ENCODE measurements at places on chromosomes 4 and X.
A peak's percentile ranks its signal among the peaks of the same experiment; 100 is the strongest.

DNA sequence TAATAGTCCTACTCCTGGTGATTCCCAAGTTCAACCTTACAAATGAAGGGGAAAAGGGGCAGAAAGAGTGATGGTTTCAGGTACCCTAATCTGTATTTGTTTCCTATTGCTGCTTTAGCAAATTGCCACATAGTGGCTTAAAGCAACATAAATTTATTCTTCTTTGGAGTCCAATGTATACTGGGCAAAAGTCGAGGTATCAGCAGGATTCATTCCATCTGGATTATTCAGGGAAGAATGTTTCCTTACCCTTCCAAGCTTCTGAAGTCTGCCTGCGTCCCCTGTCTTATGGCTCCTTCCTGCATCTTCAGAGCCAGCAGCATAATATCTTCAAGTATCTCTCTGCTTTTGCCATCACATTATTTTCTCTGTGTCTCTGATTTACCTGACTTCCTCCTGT is 10.3 kb upstream of the BST1 start:
- DNase-seq = no peak

GRCh38 chrX:8783097-8783713 is 18.0 kb downstream of the FAM9A start:
- peak; percentile 19 for DNase-seq

DNA sequence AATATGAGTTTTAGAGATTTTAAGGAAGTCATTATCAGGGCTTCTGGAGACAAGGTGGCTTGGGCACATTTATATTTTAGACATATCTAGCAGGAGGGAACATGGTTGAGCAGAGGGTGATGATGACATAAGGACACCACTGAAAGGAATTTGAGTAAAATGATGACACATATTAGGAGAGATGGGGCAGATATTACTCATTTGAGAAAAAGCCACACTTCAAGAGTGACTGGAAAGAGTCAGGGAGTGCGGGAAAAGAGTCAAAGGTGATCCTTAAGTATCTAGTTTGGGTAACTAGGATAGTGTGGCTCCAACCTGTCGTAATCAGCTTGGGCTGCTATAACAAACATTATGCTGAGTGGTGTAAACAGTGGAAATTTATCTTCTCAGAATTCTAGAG is 377.7 kb downstream of the PACRGL start:
- no peak for DNase-seq

- DNase-seq = no peak
Measured at GRCh38 chr4:29467044-29467717, 1253.0 kb upstream of the PCDH7 start.

- DNase-seq = no peak
Measured at GRCh38 chr4:176638992-176639391, 153.7 kb downstream of the VEGFC start.

GRCh38 chr4:4320528-4320927 is 30.5 kb downstream of the ZBTB49 start:
- no peak for DNase-seq

DNA sequence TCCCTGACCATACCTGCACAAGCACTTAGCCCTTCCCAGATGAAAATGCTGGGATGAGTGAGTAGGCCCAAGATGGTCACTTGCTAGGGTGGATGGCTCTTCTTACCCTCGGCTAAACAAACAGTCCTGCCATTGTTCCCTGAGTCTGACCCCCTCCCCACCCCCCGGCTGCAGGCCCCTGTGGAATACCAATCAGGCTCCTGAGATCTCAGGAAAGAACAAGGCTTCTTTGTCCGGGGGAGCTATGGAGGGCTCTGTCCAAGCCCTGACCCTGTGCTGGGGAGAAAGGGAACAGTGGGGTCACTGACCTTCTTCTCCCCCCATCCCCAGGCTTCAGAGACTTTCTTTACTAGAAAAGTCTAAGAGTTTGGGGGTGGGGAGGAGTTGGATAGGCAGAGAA is 6.0 kb downstream of the PLP1 start:
- DNase-seq = peak; percentile 12

DNA sequence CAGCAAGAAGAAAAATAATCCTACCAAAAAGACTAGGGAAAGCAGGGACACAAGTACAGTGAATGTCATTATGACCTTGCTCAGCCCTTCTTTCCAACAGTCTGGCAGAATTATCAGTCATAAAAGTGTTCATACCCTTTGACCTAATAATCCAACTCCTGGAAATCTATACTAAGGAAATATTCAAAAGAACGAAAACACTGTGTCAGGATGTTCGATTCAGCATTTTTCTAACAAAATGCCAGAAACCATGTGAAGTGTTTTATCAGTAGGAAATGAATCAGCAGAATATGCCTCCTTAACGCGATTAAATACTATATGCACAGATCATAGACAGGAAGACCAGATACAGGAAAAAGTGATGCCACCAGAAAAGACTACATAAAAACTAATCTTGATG is 16.2 kb upstream of the S100G start:
- no peak for DNase-seq

- DNase-seq = no peak
Measured at GRCh38 chr4:67918428-67918827, 34.6 kb upstream of the TMPRSS11D start.

GRCh38 chrX:123920105-123920785 is 41.3 kb upstream of the STAG2 start:
- DNase-seq = no peak

DNA sequence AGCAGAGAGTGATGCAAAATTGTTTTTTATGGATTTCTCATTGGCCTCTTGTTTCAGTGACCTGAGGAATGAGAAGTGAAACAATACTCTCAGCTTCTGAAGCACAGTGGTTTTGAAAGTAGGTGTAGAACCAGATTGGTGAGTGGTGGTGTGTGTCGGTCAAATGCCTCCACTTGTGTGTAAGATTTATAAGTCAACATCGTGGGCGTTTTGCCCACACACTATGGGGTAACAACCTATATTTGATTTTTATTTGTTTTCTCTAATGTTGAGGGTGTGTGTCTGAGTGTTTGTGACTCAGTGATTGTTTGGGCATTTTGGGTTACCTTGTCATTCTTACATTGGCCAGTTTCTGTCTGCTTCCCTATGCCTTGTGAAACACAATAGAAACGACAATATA is 23.3 kb downstream of the ADGRL3 start:
- no peak for DNase-seq

DNA sequence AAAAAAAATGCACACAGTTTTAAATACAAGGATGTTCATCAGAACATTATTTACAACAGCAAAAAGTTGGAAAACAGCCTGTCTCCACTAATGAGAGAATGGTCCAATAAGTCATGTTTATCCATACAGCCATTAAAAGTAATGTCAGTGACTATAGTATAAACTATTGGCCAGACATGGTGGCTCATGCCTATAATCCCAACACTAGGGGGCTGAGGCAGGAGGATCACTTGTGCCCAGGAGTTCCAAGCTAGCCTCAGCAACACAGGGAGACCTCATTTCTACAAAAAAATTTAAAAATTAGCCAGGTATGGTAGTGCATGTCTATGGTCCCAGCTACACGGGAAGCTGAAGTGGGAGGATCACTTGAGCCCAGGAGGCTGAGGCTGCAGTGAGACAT is 48.1 kb upstream of the IL13RA1 start:
- DNase-seq = no peak

DNA sequence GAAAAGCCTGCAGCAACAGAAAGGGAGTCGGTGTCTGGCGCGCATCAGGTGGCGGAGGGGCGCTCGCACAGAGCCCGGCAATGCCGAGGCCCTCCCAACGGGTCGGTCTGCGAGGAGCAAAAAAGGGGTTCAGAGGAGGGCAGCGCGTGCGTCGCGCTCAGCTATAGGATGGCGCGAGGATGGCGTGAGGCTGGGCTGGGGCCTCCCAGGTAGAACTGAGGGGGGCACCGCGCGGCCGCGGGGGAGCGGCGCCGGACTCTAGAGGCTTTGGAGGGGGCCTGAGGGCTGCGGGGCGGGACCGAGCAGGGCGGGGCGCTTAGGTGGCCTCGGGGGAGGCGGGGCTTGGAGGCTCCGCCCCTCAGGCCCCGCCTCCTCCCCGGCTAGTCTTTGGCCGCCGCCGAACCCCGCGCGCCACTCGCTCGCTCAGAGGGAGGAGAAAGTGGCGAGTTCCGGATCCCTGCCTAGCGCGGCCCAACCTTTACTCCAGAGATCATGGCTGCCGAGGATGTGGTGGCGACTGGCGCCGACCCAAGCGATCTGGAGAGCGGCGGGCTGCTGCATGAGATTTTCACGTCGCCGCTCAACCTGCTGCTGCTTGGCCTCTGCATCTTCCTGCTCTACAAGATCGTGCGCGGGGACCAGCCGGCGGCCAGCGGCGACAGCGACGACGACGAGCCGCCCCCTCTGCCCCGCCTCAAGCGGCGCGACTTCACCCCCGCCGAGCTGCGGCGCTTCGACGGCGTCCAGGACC is at the start of gene PGRMC1:
TSS of gene PGRMC1 (plus strand) at position 414 of the 751 bp plus-strand sequence. CDS start at position 493, 79 bp downstream.
- DNase-seq = peak; percentile 88

GRCh38 chr4:26076000-26076587 is 162.1 kb downstream of the SMIM20 start:
- no peak for DNase-seq

- no peak for DNase-seq
Measured at GRCh38 chrX:115499112-115499805, 61.7 kb upstream of the PLS3 start.

GRCh38 chr4:84681486-84682274 is 98.8 kb downstream of the CDS1 start:
- no peak for DNase-seq

GRCh38 chr4:183468210-183469095 is 24.0 kb downstream of the CDKN2AIP start:
- DNase-seq = no peak

GRCh38 chrX:43590150-43590549 is 65.9 kb upstream of the MAOA start:
- DNase-seq = no peak

DNA sequence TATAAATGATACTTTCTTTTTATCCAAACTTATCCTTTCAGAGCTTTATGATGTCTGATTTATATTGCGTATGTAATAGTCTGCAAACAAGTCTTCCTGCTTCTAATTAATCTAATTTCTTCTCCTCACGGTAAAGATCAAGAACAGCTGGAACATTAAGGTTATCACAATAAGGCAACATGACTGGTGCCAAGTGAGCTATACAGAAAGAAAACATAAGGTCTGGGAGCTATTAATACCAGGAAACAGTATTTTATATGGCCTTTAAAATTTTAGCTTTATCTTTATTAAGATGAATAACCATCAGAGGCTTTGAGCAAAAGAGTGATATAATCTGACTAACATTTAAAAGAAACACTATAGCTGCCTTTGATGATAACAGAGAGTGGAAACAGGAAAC is 28.7 kb upstream of the CABS1 start:
- no peak for DNase-seq

DNA sequence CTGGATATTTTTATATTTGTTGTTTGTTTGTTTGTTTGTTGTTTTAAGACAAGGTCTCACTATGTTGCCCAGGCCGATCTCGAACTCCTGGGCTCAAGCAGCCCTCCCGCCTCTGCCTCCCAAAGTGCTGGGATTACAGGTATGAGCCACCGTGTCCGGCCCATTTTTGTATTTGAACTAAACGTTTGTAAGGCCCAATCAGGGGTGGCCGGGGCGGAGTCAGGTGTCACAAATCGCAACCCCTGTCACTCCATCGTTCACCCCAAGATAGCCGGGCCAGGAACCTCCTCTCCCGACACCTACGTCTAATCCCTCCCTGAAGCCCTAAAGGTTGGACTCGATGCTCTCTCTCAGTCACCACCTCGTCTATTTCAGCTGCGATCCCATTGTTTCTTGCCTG is 722 bp upstream of the EFHC2 start:
- DNase-seq = peak; percentile 35

DNA sequence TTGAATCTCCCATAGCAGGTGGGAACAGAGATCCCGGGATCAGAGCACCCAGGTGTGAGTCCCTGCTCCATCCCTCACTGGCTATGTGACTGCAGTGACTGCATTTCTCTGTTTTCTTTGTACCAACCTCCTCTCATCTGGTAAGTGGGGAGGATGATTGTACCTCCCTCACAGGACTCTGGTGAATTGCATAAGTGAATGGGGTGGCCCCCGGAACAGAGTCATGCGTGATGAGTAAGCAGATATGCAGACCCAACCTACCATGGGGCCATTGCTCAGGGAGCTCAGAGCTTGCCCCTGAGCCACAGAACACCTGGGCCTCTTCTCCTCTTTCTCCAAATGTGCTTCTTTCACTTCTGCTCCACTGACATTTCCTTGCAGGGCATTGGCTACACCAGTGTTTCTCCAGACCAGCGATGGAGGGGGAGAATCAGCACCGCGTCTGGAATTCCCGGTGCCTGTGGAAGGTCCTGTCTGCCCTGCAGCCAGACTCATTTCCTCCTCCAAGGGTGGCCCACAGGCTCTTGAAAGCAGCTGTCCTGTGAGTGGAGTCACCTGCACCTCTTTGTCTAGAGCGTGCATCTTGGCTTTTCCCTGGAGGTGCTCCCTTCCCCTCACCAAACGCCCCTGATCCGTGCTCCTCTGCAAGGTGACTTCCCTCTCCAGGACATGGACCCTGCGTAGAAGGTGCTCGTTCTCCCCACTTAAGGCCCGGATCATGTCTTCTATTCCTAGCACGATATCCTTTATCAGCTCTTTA is 30.0 kb downstream of the C4orf50 start:
- no peak for DNase-seq

DNA sequence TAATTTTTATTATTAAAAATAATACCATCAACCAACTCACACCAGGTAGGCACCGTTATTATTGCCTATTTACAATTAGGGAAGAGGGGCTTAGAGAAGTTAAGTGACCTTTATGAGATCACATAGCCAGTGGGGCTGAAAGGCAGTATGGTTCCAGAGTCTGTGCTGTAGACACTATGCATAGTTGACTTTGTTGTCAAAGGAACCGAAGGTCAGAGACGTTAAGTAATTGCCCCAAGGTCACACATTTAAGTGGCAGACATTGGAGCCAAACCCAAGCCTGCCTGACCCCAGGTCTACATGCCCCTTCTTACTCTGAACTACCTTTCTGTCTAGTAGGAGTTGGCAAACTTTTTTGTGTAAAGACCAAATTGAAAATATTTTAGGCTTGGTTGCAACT is 36.4 kb downstream of the RHOH start:
- no peak for DNase-seq

GRCh38 chr4:101708293-101709039 is 82.1 kb upstream of the BANK1 start:
- no peak for DNase-seq

DNA sequence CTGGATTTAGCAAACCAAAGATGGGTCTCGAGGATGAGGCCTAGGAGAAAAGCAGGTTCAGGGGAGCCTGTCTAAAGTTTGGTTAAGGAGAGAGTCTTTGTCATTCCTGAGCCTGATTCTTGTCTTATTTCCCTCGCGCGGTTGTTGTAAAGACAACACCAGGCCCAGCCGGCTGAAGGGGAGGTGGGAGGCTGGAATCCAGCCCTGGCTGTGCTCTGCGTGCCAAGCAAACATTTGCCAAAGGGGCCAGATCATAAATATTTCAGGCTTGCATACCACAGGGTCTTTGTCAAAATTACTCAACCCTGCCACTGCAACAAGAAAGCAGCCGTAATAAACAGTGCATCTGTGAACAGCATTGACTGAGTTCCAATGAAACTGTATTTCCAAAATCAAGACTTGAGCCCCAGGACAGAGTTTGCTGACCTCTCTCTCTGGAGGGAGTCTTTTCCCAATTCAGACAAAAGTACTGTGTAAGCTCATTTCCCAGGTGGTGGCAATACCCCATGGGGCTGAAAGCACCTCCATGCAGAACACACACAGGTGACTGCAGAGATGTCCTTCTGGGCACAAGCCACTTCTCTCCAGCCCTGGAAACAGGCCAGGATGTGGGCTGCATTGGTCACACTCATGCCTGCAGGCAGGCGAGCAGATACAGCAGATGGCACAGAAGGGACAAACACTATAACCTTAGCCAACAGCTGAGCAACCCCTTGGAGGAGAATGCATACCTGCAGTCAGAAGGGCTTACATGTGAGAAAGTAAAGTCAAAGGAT is 320.3 kb downstream of the STK32B start:
- no peak for DNase-seq

- DNase-seq = no peak
Measured at GRCh38 chrX:109952985-109953905, 49.7 kb upstream of the TMEM164 start.

All from retina (tissue), 1 donor.